Activated effector memory CD4-positive, alpha-beta T cell treated with Interleukin-2 at 50 U/mL for 16 hours (primary cell): ENCODE measurements at places on chromosomes 5 and 9.

DNA sequence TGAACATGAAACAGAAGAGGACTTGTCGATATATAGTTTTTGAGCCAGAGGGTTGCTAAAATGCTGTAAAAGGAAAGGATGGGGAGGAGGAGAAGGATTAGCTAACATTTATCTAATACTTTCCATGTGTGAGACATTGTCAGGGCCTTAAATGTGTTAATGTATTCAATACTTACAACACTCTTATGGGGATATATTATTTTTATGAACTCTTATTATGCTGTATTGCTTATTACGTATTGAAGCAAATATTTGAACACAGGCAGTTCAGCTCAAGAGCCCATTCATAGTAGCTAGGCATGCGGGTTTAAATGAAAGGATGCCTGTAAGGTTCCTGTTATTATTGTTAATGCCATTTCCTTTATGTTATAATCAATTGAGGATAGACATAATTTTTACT lies 391.5 kb downstream of the CCDC171 start:
- DNase-seq = no peak

- DNase-seq = no peak
These were observed 211.6 kb downstream of the MAPKAP1 start for GRCh38 chr9:125495172-125496119.

GRCh38 chr9:13142776-13143175 lies 136.7 kb downstream of the MPDZ start:
- DNase-seq = no peak

GRCh38 chr5:143142596-143143435 lies 260.7 kb downstream of the NR3C1 start:
- DNase-seq = no peak

DNA sequence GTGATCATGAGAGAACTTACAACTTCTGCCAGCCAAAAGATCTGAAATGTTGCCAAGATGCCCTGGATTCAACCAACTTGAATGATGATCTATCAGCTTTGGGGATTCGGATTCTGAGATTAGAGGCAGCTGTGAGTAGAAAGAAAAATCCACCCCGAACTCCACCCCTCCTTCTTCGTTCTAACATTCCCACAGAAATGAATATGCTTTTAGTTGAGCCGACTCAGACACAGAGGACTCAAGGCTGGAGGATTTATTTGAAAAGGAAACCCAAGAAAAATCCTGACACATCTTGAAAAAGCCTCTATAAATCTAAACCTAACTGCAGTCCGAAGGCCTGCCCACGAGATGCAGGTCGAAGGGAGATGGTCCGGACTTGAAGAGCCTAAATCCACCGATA lies 275.0 kb downstream of the GAS1 start:
- no peak for DNase-seq

DNA sequence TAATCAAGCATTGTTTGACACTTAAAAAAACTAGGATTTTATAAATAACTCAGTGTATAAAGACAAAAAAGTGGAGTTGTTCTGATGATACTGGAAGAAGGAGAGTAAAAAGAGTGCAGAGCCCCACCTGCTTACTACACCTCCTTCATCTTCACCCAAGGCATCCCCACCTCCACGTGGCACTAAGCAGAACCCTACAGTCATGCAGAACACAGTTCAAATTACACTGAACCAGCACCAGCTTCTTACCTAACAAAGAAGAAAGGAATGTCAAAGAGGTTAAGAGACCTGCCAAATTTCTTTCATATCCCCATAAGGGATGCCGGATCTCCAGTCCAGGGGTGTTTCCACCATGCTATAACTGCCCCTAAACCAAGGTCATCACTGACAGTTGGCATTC lies 55.5 kb downstream of the PDE4D start:
- no peak for DNase-seq

GRCh38 chr9:72775570-72775969 lies 177.3 kb downstream of the ALDH1A1 start:
- DNase-seq = no peak
